ENCODE measurements at places on chromosomes 16 and 17.

DNA sequence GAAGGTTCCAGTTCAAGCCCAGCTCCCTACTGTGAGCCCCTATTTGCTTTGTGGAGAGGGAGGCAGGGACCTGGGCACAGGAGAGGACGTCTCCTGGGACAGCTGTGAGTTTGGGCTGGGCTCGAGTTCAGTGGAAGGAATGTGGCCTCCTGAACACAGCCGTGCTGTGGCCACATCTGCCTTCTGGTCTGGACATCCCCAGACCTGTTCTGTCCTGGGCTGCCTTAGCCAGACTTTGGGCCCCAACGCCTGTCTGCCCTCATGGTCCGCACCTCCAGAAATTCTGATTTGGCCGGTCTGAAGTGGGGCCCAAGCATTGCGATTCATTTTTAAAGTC is 60.4 kb upstream of the LGALS9 start:
- no peak for DNase-seq

DNA sequence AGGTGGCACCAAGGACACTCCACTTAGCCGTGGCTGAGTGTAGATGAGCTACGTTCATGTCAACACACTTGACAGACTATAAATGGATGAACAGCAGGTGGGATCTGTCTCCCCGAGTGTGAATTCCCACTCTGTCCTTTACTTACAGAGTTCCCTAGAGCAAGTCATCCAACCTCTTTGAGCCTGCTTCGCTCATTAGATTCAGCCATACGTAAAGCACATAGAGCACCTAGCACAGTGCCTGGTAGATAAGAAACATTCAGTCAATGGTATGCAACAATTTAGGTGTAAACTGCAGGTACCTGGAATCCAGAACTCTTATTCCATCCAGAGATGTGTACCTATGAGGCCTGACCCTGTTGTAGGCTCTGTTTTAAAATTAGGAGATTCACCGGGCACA is 227.8 kb upstream of the C16orf82 start:
- DNase-seq = no peak

DNA sequence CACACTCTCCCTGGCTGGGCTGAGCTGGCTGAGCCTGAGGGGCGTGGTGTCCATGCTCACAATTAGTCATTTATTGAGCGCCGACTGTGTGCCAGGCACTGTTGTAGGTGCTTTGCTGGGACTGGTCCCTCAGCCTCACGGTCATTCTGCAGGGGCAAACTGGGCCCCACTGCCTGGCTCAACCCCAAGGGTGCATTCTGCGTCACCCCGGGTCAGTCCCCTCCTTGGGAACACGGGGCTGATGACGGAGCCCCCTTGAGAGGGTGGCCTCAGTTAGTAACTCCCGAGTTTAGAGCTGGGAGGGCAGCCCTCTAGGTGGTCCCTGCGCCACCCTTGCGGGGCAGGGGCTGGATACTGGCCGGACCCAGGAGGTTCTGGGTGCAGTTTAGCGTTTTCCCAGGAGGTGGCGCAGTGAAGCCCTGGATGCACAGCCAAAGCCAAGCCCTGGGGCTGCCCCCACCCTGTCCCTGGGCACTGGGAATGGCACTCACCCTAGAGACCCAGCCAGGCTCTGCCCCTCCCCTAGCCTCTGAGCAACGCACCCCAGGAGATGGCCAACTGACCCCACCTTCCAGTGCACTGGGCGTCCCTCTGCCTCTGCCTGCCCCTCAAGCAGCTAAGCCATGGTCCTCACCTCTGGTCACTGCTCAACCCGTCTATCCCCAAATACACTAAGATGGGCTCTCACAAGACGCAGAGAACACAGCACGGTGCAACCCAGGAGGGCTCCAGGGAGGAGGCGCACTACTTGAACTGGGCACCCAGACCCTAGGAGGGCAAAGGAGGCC is 243.2 kb upstream of the GSE1 start:
- DNase-seq = peak; percentile 77

DNA sequence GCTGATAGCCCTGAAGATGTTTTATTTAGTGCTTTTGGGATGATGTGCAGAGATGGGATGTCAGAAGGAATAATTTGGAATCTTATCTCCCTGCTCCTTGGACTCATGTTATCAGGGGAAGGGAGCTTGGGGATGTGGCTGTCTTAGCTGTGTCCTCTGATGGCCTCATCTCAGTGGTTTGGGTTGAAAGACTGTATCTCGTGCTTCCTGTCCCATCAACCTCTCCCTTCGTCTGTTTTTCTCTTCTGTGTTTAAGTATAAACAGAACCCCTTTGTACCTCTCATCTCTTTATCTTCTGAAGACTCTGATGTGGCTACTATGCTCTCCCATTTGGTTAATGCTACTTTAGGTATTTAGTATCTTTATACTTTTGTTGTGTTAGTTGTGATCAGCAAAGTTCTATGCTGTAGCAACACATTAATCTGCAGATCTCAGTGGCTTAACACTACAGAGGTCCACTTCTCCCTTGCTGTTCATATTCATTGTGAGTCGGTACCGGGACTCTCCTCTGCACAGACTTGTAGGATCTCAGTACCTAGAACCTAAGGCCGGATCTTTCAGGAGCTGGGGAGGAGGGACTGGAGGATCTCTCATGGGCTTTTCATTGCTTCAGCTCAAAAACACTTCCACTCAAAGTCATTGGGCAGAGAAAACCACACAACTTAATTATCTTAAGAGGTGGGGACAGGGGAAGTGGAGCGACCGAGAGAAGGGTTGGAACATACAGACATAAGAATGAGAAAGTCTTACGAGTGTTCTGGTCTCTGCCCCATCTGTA is 28.8 kb downstream of the PRKCA start:
- no peak for DNase-seq

GRCh38 chr17:31321481-31321880 is at the start of gene EVI2A:
Gene EVI2A (minus strand): TSS chr17:31321622. CDS start chr17:31319013, 2,609 bp downstream.
- DNase-seq = peak; percentile 64

- DNase-seq = peak; percentile 58
Observed at GRCh38 chr16:30527635-30528178, 1.3 kb upstream of the ZNF768 start.

DNA sequence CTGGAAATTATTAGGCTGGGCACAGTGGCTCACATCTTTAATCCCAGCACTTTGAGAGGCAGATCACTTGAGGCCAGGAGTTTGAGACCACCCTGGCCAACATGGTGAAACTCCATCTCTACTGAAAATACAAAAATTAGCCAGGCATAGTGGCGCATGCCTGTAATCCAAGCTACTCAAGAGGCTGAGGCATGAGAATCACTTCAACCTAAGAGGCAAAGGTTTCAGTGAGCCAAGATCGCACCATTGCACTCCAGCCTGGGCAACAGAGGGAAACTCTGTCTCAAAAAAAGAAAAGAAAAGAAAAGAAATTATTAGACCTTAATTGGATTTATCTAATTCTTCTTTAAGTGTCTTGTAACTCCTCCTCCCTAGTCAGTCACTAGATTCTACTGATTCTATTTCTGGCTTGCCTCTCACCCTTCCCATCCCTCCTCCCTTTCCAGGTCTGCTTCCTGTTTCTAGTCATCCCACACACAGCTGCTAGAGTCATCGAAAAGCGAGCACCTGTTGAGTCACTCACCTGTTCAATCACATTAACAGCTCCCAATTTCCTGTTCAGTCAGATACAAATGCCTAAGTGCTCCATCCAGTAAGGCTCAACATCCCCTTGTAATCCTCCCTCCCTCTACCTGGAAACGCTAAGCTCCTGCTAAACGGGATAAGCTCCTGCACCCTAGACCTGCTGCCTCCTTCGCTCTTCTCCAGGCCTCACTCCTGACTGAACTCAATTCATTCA is 34.6 kb downstream of the ERN1 start:
- DNase-seq = no peak

GRCh38 chr17:82697808-82698064 is 762 bp downstream of the RAB40B start:
- no peak for DNase-seq

DNA sequence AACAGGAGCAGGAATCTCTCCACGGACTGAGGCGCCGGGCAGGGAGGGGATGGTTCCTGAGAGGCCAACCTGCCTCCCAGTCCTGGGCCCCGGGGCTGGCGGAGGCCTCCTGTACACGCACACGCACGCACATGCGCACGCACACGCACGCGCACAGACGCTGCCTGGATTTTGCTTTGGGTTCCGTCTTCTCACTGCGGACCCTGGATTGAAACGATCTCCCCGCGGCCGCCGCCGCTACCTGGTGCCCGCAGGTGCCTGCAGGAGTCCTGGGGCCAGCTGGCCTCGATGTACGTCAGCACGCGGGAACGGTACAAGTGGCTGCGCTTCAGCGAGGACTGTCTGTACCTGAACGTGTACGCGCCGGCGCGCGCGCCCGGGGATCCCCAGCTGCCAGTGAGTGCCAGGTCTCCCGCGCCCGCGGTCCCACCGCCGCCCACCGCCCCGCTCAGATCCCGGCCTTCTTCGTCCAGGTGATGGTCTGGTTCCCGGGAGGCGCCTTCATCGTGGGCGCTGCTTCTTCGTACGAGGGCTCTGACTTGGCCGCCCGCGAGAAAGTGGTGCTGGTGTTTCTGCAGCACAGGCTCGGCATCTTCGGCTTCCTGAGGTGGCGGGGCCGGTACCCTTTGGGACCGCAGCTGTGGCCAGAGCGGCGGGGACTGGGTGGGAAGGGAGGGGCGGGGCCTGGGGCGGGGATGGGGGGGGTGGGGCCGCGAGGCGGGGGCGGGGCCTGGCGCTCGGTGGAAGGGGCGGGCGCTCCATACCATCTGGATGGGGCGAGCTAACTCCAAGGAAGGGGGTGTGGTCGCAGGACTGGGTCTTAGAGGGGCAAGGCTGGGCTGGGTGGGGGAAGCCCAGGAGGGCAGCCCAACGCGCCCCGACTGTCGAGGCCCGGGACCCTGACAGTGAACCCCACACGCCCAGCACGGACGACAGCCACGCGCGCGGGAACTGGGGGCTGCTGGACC is 12.3 kb downstream of the CES4A start:
- no peak for DNase-seq

- no peak for DNase-seq
Observed at GRCh38 chr17:77513045-77513444, 372.3 kb downstream of the SEC14L1 start.

GRCh38 chr16:78549366-78549765 is 449.9 kb downstream of the WWOX start:
- DNase-seq = no peak

GRCh38 chr16:65950211-65950610 is 416.3 kb upstream of the CDH5 start:
- DNase-seq = no peak

GRCh38 chr17:1109606-1110540 is 69.9 kb downstream of the ABR start:
- DNase-seq = peak; percentile 25

- DNase-seq = no peak
Observed at GRCh38 chr17:146983-147761, 9.8 kb downstream of the SCGB1C2 start.

GRCh38 chr16:63921737-63922295 is 1200.0 kb downstream of the CDH11 start:
- no peak for DNase-seq

GRCh38 chr17:76968707-76969597 is 100.7 kb downstream of the MGAT5B start:
- no peak for DNase-seq

GRCh38 chr16:1156055-1156982 is 3.4 kb downstream of the CACNA1H start:
- DNase-seq = no peak

DNA sequence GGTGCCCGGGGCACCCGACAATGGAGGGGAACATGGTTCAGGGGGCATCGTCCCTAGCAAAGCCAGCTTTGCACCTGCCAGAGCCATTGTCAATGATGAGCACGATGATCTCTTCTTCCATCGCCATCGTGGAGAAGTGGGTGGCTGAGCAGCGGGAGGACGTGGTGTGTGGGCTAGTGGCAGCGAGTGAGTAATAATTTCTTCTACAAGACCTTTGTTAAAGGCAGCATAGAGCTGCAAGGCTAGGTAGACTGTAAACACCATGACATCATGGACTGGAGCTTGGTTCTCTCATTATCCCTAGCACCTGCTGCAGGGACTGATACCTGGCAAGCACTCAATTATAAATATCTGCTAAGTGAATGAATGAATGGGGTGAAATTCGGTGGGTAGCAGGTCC is 6.7 kb upstream of the HEATR3 start:
- no peak for DNase-seq

- DNase-seq = no peak
Observed at GRCh38 chr16:88449267-88449561, 3.9 kb upstream of the ZFPM1 start.

DNA sequence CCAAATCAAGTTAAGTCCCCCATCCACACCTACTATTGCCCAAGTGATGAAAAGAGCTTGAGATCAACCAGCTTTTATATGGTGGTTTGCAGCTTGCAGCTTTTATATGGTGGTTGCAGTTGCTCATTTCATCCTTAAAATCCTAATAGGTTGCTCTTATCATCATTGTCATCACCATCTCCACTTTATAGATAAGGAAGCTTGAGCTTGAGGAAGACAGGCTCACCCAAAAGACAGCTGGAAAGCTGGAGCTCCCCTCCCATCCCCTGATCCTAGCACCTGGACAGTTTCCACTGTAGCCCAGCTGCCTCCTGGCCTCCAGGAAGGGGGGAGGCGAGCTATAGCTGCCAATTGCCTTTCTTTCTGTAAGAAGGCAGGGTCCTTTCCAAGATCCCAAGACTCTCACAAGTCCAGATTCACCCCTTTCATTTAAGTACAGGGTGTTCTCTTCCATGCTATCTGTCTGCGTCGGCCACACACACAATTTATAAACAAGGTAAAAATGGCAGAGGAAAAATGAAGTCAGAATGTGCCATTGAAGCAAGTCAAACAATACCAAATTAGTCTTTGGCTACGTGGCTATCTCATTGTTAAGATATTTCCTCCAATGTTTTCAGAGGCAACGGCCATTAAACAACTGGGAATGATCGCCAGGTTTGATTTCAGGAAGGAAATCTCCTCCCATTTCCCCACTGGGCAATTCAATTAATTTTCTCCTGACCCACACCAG is 63.3 kb downstream of the PECAM1 start:
- no peak for DNase-seq

GRCh38 chr17:57357392-57357784 is 101.1 kb downstream of the MSI2 start:
- no peak for DNase-seq

GRCh38 chr16:83606486-83607030 is 201.2 kb upstream of the HSBP1 start:
- no peak for DNase-seq

DNA sequence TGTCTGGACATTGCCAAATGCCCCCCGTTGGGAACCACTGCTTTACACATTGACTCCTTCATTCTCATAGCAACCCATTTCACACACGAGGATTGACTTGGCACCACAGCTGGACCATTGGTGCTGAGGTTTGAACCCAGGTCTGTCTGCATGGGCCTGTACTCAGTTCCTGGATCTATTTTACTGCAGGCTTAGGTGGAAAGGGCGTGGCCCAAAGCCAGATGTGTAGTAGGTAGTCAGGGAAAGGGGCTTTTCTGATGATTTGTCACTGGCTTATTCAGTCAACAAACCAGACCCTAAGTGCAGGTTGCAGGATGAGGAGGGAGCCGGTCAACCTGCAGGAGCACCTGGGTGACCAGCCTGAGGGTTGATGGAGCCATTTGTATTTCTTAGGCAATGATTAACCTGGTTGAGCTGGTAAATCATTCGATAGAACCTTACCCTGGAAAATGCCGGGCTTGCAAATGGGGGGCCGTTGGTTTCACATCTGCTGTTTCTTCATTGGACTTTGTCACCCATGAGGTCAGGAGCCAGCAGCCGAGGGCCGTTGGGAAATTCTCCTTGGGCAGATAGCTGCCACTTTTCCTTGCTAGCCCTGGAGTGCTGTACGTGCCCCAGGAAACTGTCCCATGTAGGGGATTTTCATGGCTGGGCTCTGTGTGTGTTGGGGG is 104.4 kb downstream of the CMIP start:
- DNase-seq = no peak

GRCh38 chr17:18186627-18186982 is 3.0 kb downstream of the ALKBH5 start:
- DNase-seq = no peak
